PC-9 (cell line): ENCODE measurements at places on chromosomes 7 and 10. TPM values are rescaled to one million over a fixed set of nuclear protein-coding genes. Genes with fewer than 3 reads are reported as not detected.

DNA sequence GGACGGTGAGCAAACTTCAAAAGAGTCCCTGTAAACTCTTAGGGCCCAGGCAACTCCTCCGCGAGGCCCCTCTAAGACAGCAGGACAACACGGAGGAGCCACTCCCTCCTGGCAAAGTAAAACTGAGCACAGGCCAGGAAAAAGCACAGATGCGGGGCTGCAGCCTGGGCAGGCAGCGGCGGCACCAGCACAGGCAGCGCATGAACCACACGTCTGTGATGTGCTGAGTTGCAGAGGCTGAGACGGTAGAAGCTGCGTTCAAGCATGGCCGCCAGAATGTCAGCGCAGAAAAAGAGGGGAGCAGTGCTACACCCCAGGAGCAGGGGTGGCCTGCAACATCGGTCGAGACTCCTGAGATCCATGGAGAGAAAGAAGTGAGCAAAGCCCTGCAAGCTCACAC is 46.1 kb upstream of the STK17A start:
- H3K27ac ChIP-seq, result no peak overlapping the region
- DNase-seq, result no peak
- H3K4me1 ChIP-seq, result peaks cover 8% of the 10 kb centered on the region; the same call in 1 of the 2 replicates
- no peaks in the 10 kb centered on the region for H3K36me3 ChIP-seq
- H3K4me3 ChIP-seq, result no peak overlapping the region

- H3K4me1 ChIP-seq, result no peaks in the 10 kb centered on the region
- H3K27ac ChIP-seq, result no peak overlapping the region
- no peak for DNase-seq
- peaks cover 99% of the 10 kb centered on the region for H3K27me3 ChIP-seq
- no peaks in the 10 kb centered on the region for H3K36me3 ChIP-seq
Measured at GRCh38 chr7:155538293-155538692, 8.1 kb downstream of the CNPY1 start.

- no peaks in the 10 kb centered on the region for H3K36me3 ChIP-seq
- H3K4me1 ChIP-seq, result no peaks in the 10 kb centered on the region; the same call in 1 of the 2 replicates
- H3K27me3 ChIP-seq, result no peaks in the 10 kb centered on the region
- H3K27ac ChIP-seq, result no peak overlapping the region
- DNase-seq, result no peak
- no peak overlapping the region for H3K4me3 ChIP-seq
Measured at GRCh38 chr10:8656261-8656660, 601.8 kb downstream of the GATA3 start.

- no peak for DNase-seq
- no peak overlapping the region for H3K4me3 ChIP-seq
- H3K27ac ChIP-seq, result no peak overlapping the region
- H3K4me1 ChIP-seq, result no peaks in the 10 kb centered on the region
Measured at GRCh38 chr10:25901199-25901598, 32.8 kb upstream of the MYO3A start.

DNA sequence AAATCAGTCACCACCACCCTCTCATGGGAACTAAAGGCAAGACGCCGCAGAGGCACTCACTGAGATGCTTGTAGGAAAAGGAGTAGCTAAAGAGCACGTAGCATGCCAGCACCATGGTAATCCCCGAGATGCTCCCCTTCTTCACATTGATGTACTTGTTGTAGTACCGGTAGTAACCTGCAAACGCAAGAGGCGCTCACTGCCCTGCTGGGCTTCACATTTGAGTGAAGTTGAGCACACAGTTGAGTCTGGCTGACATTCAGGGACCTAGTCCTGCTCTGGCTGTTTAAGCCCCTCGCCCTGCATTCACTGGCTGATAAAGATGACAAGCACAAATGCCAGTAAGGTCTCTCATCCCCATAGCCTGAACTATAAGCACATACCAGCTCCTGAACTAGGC is 6.9 kb downstream of the ATP5MF start:
- H3K27me3 ChIP-seq, result no peaks in the 10 kb centered on the region
- H3K27ac ChIP-seq, result no peak overlapping the region
- DNase-seq, result no peak
- peaks cover 27% of the 10 kb centered on the region; the same call in 1 of the 2 replicates for H3K36me3 ChIP-seq
- no peaks in the 10 kb centered on the region for H3K4me1 ChIP-seq
- no peak overlapping the region for H3K4me3 ChIP-seq

DNA sequence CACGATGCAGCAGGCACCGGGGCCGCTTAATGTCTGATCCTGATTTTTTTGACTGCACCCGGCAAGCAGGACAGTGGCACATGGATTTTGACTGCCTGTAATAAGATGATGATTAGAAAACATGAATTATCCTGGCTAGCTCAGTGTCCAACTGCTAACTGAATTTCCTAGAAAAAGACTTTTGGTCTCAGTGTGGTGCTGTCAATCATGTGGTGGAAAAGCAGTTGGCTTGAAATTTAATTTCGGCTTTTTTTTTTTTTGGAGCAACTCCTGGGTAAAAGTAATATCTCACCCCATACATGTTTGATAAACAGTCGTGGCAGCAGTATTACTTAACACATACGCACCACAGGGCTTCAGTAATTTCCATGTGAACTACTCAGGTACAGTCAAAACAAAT is 227.7 kb downstream of the FANK1 start:
- no peak overlapping the region for H3K27ac ChIP-seq
- no peaks in the 10 kb centered on the region for H3K36me3 ChIP-seq
- no peak overlapping the region for H3K4me3 ChIP-seq
- DNase-seq, result no peak

DNA sequence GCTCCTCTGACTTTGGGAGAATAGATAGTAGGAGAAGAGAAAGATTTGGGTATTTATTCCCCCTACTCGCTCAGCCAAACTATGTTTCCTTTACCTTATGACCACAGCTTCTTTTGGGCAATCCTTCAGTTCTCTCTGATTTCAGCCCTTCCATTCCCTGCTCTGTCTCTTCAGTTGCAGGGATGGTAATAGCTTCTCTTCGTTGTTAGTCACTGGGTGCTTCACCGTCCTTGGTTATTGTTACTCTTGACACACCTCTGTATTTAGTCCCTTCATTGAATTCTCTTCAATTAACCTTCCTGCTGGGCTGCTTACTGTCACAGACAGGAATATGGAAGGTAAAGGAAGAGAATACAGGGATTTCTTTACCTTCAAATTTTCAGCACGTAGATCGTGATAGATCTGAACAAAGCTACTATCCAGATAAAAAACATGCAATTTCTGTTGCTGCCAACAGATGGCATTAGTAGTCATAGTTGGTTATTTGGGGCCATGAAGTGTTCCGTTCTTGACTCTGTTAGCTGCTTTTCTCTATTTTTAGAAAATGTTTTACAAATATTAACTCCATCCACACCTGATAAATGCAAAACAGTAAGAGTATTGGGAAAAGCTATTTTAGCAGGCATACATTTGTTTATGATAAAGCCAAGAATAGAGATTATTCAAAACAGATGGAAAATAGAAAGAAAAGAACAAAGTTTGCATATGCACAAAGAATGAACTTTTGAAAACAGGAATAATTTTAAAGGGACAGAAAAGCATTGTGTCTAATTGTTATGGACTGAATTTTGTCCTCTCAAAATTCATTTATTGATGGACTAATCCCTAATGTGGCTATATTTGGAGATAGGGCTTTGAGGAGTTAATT is 14.0 kb upstream of the PTTG1IP2 start:
- no peak for DNase-seq
- no peaks in the 10 kb centered on the region for H3K27me3 ChIP-seq
- H3K4me3 ChIP-seq, result no peak overlapping the region
- H3K27ac ChIP-seq, result no peak overlapping the region
- H3K36me3 ChIP-seq, result no peaks in the 10 kb centered on the region

GRCh38 chr10:5589661-5590511 is 65.1 kb downstream of the CALML3 start:
- peaks cover 96% of the 10 kb centered on the region for H3K4me1 ChIP-seq
- H3K27ac ChIP-seq, result peak overlapping the region; percentile 99
- peak overlapping the region; percentile 31; the same call in 1 of the 2 replicates for H3K4me3 ChIP-seq
- DNase-seq, result peak; percentile 72
- H3K27me3 ChIP-seq, result no peaks in the 10 kb centered on the region

DNA sequence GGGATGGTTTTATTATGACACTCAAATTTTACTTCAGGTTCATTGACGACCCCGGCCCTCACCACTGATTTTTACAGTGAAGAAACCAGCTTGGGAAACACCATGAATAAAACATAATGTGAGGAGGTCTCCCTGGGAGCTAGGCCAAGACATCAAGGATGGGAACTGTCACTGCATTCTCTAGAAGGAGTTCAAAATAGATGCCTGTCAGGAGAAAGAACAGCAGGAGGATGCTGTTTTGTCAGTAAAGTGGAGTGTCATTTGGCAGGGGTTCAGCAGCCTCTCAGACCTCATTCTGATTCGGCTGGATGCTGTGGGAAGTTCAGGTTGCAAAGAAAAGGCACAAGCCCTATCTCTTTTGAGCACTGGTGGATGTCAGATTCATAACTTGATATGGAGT is 360.3 kb upstream of the C7orf33 start:
- no peak overlapping the region for H3K27ac ChIP-seq
- no peaks in the 10 kb centered on the region for H3K36me3 ChIP-seq
- H3K4me1 ChIP-seq, result no peaks in the 10 kb centered on the region
- DNase-seq, result no peak
- H3K27me3 ChIP-seq, result peaks cover 38% of the 10 kb centered on the region; the same call in 1 of the 2 replicates

DNA sequence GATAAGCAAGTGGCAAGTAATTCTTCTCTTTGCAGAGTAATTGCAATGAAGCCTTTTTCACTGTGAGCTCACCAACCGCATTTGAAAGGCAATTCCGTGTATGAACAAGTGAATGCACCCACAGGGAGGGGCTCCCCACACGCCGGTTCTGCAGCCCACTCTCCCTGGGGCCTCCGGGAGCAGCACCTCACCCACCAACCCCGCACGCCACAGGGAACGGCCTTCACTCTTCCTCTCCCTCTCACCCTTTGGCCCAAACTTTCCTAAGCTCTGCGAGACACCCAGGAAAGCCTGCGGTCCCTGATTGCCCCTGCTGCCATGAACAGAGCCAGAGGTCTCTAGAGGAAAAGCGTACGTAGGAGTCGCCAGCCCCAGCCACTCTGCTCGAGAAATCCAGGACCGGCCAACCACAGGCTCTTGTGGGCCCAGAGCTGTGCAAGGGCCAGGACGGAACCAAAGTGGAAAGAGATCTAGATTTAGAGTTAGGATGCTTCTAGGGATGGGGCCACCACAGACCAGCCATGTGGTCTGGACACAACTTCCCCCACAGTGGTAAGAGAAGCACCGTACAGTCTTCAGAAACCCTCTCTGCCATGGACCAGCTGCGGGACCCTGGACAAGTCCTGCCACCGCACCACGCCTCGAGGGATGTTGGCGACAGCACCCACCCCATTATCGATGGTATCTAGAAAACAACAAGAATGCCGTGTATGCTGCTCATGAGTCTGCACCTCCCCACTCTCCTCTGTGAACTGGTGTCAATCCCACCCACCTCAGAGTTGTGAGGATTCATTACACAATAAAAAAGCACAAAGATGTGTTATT is 3.6 kb downstream of the WDR86 start:
- H3K4me1 ChIP-seq, result peaks cover 22% of the 10 kb centered on the region
- DNase-seq, result no peak
- no peak overlapping the region for H3K27ac ChIP-seq
- H3K27me3 ChIP-seq, result no peaks in the 10 kb centered on the region
- H3K4me3 ChIP-seq, result no peak overlapping the region

- peaks cover 66% of the 10 kb centered on the region for H3K27me3 ChIP-seq
- H3K4me3 ChIP-seq, result no peak overlapping the region
- no peak overlapping the region for H3K27ac ChIP-seq
- H3K36me3 ChIP-seq, result no peaks in the 10 kb centered on the region
Measured at GRCh38 chr7:158362912-158363905, 224.4 kb downstream of the PTPRN2 start.

DNA sequence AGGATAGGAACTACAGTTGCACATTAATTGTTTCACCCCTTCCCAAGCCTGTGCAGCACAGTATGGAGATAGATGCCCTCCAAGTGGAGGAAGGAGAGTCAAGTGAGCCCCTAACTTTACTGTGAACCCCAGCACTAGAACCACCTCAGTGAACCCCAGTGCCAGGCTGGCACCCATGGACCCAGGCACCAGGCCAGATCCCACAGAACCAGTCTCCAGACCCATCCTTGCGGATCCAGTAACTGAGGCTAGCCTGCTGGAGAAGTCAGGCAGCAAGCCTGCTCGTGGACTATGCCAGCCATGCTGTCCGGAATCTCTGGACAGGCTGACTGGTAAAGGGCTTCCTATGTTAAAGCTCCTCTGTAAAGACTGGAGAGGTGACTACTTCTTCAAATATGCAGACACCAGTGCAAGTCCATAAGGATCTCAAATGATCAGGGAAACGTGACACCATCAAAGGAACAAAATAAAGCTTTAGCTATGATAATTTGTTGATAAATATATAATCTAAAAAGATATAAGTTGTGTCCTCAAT is 27.7 kb downstream of the SHOC2 start:
- H3K36me3 ChIP-seq, result no peaks in the 10 kb centered on the region
- no peak for DNase-seq

- H3K27me3 ChIP-seq, result no peaks in the 10 kb centered on the region
- peak overlapping the region; percentile 97 for H3K27ac ChIP-seq
- peak; percentile 76 for DNase-seq
- no peak overlapping the region for H3K4me3 ChIP-seq
Measured at GRCh38 chr7:2873686-2874551, 29.8 kb upstream of the GNA12 start.

GRCh38 chr7:129423700-129424410 is 10.4 kb upstream of the STRIP2 start:
- 0 out of 2 replicates have a peak, but pooled peaks cover 10% of the 10 kb centered on the region for H3K36me3 ChIP-seq
- H3K27ac ChIP-seq, result peak overlapping the region; percentile 17; the same call in 1 of the 2 replicates
- peaks cover 18% of the 10 kb centered on the region for H3K4me1 ChIP-seq

C1QL3 gene
- total RNA-seq, result not detected in 2 replicates

ASZ1 gene
- total RNA-seq, result not detected in 2 replicates

SPDYE11 gene
- total RNA-seq, result not detected in 2 replicates

NKX1-2 gene
- 1.6 and 2.9 TPM in 2 replicates for total RNA-seq

CALML5 gene
- 3.0 and 6.3 TPM in 2 replicates for total RNA-seq

ZNF853 gene
- 7.9 and 13.5 TPM in 2 replicates for total RNA-seq
